Stimulated activated CD8-positive, alpha-beta memory T cell treated with anti-CD3 and anti-CD28 coated beads, Interleukin-15, amount 100 ng/mL, for 48 hours (primary cell): ENCODE measurements at places on chromosomes 6 and 20.

DNA sequence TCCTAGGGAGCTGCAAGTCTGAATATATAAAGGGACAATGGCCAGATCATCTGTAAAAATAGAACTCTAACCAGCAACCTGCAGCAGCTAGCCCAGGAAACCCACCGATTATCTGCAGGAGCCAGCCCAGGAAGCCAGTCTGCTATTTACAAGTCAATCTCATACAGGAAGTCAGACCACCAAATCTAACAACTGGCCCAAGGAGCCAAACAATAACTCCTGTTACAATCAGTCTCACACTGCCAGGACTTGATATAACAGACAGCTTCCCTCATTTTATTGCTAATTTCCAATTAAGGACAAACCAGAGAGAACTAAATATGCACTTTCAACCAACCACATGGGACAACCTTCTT, 14.4 kb upstream of the RIN2 start:
- DNase-seq = no peak

GRCh38 chr6:145015739-145016558, 719.4 kb downstream of the EPM2A start:
- peak; percentile 35 for DNase-seq

DNA sequence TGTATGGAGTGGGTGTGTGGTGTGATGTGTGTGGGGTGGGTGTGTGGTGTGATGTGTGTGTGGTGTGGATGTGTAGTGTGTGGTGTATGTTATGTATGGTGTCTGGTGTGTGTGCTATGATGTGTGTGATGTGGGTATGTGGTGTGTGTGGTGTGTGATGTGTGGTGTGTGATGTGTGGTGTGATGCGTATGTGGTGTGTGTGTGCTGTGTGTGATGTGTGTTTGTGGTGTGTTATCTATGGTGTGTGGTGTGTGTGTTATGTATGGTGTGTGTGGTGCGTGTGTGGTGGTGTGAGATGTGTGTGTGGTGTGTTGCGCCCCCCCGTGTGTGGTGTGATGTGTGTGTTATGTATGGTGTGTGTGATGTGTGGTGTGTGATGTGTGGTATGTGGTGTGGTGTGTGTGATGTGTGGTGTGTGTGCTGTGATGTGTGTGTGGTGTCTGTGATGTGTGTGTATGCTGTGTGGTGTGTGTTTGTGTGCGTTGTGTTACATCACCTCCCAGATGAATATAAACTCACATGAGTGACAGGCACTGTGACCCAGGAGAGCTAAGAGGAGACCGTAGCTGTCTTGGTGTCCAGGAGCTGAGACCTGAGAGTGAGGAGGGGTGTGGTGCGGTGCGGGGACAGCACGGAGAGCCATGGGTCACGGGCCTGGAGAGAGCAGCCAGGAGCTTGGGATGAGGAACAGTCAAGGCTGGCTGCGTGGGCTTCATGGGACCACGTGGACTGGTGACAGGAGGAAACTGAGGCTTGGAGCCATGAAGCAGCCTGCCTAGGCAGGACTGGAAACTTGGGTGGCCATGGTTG, 8.8 kb downstream of the DLGAP4 start:
- DNase-seq = no peak

DNA sequence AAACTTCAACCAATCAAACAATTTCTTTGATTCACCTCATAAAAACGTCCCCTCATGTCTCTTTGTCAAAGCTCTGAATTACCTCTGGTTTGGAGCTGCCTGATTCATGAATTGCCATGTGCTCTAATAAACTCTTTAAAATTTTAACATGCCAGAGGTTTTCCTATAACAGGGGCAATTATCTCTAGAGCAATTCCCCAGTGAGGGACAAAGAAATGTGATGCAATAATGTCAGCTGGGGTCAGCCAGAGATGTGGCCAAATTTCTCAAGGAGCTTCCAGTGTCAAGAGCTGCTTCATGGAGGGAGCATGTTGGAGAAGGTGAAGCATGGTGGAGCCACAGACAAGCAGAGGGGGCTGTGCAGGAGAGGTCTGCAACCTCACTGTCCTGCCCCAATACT, 38.7 kb upstream of the RFPL4B start:
- no peak for DNase-seq

DNA sequence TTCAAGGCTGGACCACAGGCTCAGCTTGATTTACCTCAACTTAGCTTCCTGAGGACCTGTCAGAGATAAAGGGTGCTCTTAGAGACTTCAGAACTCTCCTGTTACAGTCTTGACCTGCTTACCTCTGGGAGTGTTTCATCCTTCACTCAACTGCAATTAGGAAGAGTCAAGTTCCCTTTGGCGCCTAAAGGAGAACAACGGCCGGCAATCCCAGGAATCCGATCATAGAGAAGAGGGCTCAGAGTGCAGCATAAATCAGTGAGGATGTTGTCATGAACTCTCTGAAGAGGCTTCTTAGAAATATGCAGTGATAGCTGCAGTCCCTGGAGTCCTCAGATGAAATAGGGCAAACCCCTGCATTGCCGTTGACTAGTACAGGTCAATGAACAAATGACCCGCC, 36.4 kb downstream of the LYRM2 start:
- DNase-seq = no peak

- no peak for DNase-seq
Measured at GRCh38 chr6:15715060-15715459, 52.2 kb upstream of the DTNBP1 start.

DNA sequence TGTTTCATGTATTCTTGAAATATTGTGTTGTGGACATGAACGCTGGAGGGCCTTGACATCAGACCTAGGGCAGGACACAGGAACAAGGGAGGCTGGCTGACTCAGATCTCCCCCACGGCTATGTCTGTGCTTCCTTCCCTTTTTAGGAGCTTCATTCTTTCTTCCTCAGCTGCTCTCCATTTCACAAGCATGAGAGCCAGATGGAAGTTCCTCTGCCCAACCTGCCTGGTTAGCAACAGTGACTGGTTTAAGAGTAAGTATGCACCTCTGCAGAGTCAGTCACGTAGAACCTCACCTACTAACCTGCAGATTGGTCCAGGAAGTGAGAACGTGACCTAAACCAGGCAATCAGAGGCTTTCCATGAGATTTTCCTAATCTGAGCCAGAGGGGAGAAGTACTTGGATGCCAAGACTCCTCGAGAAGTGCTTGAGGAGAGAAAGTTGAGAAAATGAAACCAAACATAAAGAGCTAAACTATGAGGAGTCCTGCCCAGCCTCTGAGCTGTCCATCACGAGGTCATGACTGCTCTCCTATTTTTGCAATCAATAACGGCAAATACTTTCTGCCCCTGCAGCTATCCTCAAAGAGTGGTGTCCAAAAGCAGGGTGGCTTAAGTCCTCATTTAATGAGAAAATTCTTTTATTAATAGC, 465.2 kb upstream of the CITED2 start:
- no peak for DNase-seq

- no peak for DNase-seq
Measured at GRCh38 chr20:43542161-43542560, 16.7 kb upstream of the SGK2 start.

- DNase-seq = no peak
Measured at GRCh38 chr20:51393571-51393970, 148.9 kb downstream of the NFATC2 start.

DNA sequence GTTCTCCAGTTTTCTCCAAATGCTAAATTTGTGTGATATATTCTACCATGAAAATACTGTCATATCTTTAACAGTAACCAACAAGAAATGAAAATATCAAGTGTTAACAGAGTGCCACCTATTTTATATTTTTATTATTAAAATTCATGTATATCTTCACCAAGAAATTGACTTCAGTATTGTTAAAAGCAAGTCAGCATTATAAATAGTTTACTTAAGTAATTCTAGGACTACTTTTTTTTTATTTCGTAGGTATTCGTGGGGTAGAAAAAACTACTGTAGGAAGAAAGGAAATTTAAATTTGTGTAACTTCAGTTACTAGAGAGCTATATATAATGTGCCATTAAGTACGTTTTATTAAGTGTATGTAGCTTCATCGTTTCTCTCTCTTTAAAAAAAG, 6.3 kb upstream of the MAN1A1 start:
- DNase-seq = no peak

- DNase-seq = no peak
Measured at GRCh38 chr6:126176282-126176681, 163.6 kb upstream of the CENPW start.

DNA sequence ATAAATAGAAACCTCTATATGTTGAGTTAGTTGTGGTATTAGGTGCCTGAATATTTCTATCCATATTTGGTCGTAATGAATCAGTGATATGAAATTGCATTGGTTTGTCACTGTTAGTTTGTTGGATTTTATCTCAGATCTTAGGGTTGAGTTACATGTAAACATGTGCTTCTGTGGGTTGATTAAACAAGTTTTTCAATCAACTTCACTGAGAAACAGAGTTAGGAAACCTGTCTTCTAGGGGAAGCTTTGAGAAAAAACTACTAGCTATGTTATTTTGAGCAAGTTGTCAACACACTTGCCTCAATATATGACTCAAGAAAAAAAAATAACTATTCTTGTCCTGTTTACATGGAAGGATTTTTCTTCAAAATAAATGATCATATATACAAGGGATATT, 14.8 kb upstream of the ADGB start:
- no peak for DNase-seq

DNA sequence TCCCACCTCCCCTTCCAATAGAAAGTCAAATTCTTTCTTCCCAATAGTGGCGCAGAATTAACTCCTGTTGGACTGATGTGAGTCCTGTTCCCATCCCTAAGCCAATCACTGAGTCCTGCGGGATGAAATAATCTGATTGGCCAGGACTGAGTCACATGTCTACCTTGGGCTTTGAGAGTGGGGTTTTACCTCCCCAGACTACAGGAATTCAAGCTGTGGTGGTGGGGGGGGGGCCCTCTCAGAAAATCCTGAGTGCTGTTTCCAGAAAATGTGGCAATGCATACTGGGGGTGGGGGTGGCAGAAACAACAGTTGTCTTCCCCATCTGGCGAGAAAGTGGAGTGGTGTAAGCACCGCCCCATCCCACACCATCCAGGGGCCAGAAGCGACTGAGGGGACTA, 65.7 kb downstream of the CTCFL start:
- no peak for DNase-seq

- DNase-seq = no peak
Measured at GRCh38 chr20:58938541-58938940, 42.5 kb upstream of the NELFCD start.

- no peak for DNase-seq
Measured at GRCh38 chr6:147949981-147950622, 392.5 kb upstream of the SASH1 start.

GRCh38 chr6:116229287-116229913, 24.5 kb downstream of the TSPYL4 start:
- no peak for DNase-seq

GRCh38 chr6:11236076-11236750, 3.7 kb upstream of the NEDD9 start:
- peak; percentile 5 for DNase-seq

- DNase-seq = no peak
Measured at GRCh38 chr20:61898405-61898804, 167.3 kb downstream of the TAF4 start.

DNA sequence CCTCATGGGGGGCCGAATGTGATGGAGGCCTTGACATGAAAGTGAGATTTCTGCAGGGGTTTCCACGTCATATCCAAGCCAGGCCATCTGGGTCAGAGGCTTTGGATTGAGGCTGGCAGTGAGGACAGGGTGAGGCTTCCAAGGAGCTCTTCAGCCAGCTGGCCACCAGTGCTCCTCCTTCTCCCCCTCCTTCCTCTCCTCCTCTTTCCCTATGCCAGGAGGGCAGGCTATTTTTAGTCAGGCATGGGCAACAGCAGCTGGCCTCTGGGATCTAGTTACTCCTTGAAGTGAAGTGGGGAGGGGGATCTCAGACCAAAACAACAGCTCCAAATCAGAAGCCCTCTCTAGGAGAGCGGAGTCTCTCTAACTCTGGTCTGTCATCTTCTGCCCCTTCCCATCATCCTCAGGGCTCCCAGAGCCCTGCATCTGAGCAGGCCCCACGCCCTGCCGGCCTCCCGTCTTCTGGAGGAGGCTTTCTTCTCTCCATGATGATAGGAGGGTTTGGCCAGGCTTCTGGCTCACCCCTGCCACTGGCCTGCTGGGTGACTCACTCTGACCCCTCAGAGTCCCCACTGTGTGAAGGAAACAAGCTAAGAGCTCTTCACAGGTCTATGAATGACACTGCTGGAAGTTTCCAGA, 612 bp downstream of the TNNC2 start:
- DNase-seq = no peak

DNA sequence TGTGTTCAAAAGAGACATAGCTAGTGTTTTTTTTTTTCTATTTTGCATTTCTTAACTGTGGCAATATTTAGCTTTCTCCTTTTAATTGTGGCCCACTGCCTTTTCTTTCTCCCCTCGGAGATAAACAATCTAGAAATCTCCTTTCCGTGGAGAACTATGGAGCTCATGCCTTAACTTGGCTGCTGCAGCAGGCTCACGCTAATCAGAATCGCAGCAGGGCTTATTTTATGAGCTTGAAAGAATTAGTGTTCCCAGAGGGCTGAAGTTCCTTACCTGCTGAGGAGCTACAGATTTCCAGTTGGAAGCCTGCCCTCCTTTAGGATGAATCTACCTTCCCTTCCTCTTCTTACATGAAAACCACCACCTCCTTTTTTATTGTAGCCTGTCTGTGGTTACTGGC, 35.6 kb downstream of the CTNNBL1 start:
- DNase-seq = no peak

GRCh38 chr6:159302594-159302992, 133.4 kb downstream of the FNDC1 start:
- DNase-seq = no peak

GRCh38 chr20:3751305-3751674, 16.3 kb downstream of the ADISSP start:
- no peak for DNase-seq

- DNase-seq = peak; percentile 36
Measured at GRCh38 chr6:44593539-44593944, 206.0 kb downstream of the CDC5L start.

GRCh38 chr6:5998236-5998635, 8.5 kb downstream of the NRN1 start:
- no peak for DNase-seq

- DNase-seq = no peak
Measured at GRCh38 chr6:106757722-106758467, 128.5 kb downstream of the QRSL1 start.

DNA sequence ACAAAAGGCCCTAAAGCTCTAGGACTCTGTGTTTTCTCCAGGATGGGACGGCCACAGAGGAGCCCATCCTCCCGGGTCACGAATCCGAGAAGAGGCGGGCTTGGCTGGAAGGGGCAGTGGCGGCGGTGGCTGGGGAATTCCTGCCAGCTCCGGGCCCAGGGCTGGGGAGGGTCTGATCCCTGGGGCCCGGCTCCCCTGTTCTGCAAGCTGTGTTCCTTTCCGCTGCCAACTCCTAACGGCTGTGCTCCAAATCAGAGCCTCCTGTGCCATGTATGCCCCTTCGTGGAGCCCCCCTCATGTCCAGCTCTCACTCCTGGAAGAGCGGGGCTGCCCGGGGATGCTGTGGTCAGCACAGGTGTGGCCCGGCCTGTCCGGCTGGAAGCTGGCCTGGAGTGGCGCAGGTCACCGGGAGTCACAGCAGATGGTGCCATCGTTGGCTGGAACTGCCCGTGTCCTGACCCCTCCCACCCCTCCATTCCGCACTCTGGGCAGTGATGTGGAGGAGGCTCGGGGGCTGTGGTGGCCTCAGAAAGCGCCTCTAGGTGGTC, 88.2 kb upstream of the MPC1 start:
- no peak for DNase-seq
